Brain (organoid and tissue), 16 donors: ENCODE measurements at places on chromosomes 6 and 20. TPM values are rescaled to one million over a fixed set of nuclear protein-coding genes. Genes with fewer than 3 reads are reported as not detected.

Gene ECT2L
- 0.07 TPM for polyA plus RNA-seq

Gene CST9L
- polyA plus RNA-seq, result not detected

Gene ADGRB3
- polyA plus RNA-seq, result 6.2 TPM

Gene ABHD16B
- polyA plus RNA-seq, result not detected

Gene BMP5
- not detected for polyA plus RNA-seq

Gene FAM209B
- polyA plus RNA-seq, result not detected

Gene SLC26A8
- 0.14 TPM for polyA plus RNA-seq

Gene SERPINB1
- polyA plus RNA-seq, result 14.8 TPM

Gene TMEM200A
- polyA plus RNA-seq, result 0.42 TPM
